ENCODE measurements at places on chromosomes 5 and 9.
A peak's percentile ranks its signal among the peaks of the same experiment; 100 is the strongest.

DNA sequence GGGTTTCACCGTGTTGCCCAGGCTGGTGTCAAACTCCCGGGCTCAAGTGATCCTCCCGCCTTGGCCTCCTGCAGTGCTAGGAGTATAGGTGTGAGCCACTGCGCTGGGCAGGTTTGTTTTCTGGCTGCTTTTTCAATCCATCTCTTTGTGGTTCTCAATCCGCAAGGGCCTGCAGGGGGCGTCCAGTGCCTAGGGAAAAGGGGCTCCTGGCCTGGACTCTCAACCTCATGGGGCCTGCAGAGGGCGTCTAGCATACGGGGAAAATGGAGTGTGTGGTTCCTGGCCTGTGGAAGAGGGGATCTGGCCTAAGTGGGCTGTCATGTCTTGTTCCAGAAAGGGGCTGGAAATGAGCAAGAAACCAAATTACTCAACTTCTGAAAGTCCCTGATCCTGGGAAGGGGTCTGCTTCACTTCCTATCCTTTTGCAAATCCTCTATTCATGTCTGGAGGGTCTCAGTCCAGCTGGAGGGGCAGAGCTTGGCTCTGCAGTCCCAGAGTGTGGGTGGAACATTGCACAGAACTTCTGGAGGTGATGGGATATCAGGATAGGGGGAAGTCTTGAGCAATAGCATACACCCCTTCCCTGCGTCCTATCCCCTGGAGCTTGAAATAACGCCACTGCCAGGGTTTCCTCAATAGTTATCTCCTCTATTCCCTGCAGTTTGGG, 12.7 kb upstream of the CCL27 start:
- DNase-seq, result peak; percentile 70

DNA sequence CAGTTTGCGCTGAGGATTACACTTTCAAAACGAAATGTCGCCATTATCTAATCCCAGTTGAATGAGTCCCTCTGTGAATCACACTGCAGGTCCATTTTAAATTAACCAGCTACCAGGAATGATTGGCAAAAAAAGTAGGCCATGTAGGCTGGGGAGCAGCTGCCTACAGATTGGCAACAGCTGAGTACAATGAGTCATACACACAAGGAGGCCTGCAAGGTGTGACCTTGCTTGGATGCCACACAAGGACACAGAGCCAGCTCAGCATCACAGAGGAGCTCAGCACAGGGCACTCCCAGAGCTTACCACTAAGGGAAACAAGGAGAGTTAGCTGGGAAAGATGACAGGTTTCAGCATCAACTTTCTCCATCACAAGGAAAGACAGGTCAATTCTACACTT, 12.9 kb downstream of the HAVCR1 start:
- DNase-seq, result no peak

- DNase-seq, result peak; percentile 69
Measured at GRCh38 chr9:72579880-72580550, 58.6 kb downstream of the TMC1 start.

- no peak for DNase-seq
Measured at GRCh38 chr9:36893911-36894310, 140.2 kb downstream of the PAX5 start.

GRCh38 chr9:3793971-3794383, 268.2 kb upstream of the RFX3 start:
- DNase-seq, result peak; percentile 68

DNA sequence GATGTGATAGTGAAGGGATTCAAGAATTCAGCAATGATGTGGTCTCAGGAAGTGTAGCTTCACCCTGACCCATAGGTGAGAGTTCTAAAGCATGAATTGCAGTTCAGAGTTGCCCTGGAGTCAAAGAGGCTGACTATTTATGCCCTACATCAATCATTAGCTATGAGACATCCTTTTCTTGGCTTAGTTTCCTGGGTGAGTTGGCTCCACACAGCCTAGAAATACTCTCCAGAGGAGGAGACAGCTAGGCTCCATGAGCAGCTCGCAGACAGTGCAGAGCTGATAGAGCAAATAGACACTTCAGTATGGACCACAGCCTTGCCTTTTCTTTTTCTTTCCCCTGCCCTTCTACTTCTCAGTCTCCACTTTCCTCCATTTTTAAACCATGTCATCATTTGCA, 1651.8 kb downstream of the MAT2B start:
- no peak for DNase-seq

DNA sequence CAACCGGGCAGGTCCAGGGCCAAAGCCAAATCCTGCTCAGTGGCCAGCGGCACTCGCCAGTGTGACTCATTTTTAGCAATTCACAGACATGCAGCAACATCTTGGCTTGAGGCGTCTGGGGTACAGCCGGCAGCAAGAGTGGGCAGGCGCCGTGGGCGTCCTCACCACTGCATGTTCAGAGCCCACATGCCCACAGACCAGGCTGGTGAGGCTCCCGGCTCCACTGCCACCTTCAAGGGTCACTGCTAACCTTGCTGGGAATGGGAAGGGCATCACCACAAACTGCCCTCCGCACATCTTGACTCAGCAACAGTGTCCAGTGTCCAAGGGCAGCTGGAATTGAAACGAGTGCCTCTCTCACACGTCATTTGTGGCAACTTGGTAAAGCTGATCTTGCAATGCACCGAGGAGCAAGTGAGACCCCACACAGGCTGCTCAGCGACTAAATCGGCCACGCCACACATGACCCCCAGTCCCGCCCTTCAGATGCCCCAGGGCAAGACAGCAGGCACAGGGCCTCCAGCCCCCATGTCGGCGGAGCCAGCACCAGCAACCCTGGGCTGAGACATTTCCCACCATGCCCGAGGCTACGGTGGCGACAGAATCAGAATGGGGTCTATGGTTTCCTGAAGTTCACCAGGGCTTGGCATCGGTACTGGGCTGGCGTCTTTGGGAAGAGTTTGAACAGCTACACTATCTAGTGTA, 140.3 kb downstream of the ROR2 start:
- no peak for DNase-seq

DNA sequence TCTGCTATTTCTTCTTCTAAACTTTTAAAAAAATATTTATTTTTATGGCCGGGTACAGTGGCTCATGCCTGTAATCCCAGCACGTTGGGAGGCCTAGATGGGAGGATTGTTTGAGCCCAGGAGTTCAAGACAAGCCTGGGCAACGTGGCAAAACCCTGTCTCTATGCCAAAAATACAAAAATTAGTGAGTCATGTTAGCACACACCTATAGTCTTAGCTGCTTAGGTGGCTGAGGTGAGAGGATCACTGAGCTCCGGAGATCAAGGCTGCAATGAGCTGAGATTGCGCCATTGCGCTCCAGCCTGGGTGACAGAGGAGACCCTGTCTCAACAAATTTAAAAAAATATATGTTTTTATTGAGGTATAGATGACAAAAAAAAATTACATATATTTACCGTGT, 5.6 kb downstream of the AP3S1 start:
- no peak for DNase-seq

- peak; percentile 1 for DNase-seq
Measured at GRCh38 chr5:6675784-6676491, 37.3 kb upstream of the TENT4A start.

GRCh38 chr5:124742983-124743601, 3.3 kb downstream of the ZNF608 start:
- peak; percentile 50 for DNase-seq

DNA sequence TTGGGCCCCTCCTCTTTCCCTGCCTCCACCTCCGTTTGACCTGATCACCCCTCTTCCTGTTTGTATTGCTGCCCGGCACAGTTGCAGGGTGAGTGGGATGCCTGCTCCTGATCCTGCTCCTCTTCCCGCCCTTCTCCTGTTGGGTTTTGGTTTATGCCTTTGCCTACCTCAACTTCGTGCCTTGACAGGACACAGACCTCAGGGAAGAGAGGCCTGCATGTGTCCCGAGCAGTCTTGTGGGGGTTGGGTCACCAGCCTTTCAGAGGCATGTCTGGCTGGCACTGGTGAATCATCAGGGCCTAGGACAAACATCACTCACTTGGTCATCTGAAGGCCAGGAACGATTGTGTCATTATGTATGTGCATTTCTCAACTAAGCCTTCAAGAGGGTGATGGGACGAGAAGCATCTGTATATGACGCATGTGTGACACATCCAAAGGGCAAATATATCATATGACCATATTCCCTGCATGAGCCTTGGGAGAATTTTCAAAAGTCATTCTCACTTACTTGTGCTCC, 56.9 kb downstream of the NPR3 start:
- DNase-seq, result peak; percentile 97

DNA sequence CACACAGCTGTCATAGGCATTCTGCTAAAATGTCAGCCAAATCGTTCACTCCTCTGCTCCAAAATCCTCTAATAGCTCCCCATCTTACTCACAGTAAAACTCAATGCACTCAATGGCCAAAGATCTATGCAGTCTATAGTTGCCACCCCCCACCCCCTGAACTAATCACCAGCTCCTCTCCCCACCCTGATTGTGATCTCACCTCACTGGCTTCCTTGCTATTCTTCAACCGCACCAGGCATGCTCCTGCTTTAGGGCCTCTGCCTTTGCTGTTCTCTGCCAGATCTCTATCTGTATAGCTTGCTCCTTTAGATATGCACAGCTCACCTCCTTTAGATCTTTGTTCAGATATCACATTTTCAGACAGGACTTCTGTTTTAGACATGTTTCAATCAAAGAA, 33.2 kb upstream of the SNX2 start:
- peak; percentile 11 for DNase-seq

- DNase-seq, result no peak
Measured at GRCh38 chr5:140118302-140118936, 4.5 kb downstream of the PURA start.

- DNase-seq, result no peak
Measured at GRCh38 chr5:53180991-53181390, 71.4 kb upstream of the MOCS2 start.

DNA sequence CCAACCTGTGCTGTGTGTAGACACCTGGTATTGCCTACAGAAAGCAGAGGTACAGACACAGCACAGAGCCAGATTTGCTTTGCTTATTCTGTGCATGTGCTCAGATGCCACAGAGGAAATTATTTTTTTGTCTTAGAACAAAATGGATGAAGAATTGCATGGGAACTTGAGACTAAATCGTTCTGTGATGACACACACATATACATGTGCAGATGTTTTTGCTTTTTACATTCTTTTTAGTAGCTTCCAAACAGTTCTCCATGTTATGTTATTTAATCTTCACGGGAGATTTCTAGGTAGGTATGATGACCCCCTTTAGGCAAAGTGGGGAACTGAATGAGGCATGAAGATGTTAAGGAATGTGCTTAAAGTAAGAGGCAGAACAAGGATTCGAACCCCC, 221.5 kb upstream of the PANK3 start:
- DNase-seq, result peak; percentile 10

GRCh38 chr5:16668631-16669030, 51.8 kb upstream of the RETREG1 start:
- no peak for DNase-seq

- DNase-seq, result no peak
Measured at GRCh38 chr9:82912645-82913044, 150.3 kb downstream of the RASEF start.

GRCh38 chr5:140109759-140110645, 3.9 kb upstream of the PURA start:
- DNase-seq, result peak; percentile 70

DNA sequence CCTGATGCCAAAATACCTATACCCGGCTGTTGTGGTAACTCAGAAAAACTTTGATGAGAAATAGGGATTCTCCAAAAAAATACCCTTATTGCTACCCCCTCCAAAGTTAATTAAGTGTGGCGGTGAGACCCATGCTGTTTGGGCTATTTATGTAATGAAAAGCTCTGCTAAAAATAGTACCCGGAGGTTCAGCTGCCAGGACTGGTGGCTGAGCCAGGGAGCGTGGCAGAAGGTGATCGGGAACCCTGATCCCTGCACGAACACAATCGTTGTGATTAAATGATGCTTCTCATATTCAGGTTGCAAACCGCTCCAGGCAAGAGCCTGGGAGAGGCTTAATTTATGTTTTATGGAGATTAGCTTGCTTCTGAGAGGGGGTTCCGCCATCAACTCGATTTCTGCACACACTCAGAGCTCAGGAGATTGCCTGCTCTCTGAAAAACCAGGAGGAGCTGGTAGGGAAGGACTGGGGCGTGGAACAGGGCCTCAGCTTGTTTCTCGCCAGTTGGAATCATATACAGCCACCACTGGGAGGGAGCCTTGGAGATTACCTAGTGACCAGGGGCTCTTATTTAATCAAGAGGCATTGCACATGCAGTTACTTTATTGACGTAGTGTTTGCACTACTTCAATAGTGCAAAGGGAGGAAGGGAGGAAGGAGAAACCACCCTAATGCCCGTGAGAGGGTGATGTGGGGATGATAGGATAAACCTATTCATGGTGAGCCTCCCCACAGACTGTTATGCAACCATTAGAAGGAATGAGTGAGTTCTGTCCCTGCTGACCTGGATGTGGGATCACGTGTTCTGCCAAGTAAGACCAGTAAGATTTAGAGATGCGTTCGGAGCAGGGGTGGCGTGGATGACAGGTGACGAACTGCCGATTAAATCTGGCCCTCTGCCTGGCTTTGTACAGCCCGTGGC, 23.4 kb downstream of the HRH2 start:
- DNase-seq, result no peak

DNA sequence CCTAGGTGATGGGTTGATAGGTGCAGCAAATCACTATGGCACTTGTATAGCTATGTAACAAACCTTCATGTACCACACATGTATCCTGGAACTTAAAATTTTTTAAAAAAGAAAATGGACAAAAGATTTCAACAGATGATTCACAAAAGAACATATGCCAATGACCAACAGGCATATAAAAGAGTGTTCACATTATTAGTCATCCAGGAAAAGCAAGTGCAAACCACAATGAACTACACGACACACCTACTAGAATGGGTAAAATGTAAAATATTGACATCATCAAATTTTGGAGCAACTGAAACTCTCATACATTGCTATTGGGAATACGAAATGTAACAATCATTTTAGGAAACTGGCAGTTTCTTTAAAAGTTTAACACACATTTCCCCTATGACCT, 109.9 kb downstream of the YIPF5 start:
- peak; percentile 25 for DNase-seq

GRCh38 chr5:124317451-124317850, 429.0 kb downstream of the ZNF608 start:
- DNase-seq, result no peak

DNA sequence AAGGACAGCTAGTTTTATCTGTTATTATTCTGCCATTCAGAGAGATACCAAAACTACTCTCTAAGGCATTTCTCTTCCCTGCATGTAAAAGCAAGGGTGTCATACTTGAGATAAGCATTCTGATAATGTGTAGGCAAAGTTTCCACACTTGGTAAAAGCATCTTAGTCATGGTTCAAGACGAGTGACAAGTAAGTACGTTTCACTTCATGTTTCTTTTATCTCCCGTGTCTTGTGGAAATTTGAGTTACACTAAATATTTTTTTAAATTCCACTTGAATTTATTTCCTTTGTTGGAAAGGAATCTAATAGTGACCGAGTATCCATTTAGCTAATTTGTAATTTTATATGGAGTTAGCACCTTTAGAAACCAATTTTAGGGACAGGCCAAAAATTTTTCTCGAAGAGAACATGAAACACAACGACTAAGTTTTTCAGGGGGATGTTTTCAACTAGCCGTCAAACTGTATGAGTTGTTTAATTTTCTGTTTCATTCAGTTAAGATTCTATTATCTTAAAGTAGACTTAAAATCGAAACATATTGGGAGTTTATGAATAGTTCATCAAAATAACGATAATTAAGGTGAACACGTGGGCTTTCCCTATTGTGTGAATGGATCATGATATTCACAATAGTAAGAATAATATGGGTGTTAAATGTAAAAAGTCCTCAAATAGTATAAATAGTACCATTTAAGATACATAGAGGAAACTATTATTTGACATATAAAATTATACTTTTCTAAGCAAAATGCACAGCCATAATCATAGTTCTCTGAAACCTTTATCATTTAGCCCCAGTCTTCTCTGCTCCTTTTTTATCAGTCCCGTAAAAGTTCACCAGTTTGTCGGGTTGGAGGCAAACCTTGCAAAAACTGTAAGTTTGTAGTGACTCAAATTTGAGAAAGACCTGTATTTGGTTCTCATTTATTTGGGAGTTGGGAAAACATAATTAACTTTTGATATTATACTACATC, 1.6 kb downstream of the RFESD start:
- DNase-seq, result peak; percentile 11
